Glutamatergic neuron (in vitro differentiated cells): ENCODE measurements at places on chromosomes 1 and 21. TPM values are rescaled to one million over a fixed set of nuclear protein-coding genes. Genes with fewer than 3 reads are reported as not detected.

The GNG4 gene
- 124 TPM for total RNA-seq

The ZNF697 gene
- 41.9 TPM for total RNA-seq

The CDK11B gene
- total RNA-seq = 32.7 TPM

The TMEM125 gene
- total RNA-seq = not detected

The BRINP2 gene
- 1.7 TPM for total RNA-seq

- H3K27ac ChIP-seq = no peak overlapping the region
- peaks cover 6% of the 10 kb centered on the region for H3K36me3 ChIP-seq
- H3K4me3 ChIP-seq = no peak overlapping the region
Measured at GRCh38 chr1:107865627-107866026, 99.4 kb downstream of the VAV3 start.

DNA sequence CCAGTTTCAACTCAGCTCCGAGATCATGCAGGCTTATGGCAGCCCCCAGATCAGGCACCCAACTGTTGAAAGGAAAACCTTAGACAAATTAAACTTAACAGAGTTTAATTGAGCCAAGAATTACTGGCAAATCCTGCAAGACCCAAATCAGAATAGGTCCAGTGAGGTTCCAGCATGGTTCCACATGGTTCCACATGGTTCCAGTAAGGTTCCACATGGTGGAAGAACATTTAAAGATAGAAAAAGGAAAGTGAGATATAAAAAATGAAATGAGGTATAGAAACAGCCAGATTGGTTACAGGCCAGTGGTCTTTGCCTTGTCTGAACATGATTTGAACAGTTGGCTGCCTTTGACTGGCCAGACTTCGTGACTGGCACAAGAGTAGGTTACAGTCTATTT lies 288.8 kb upstream of the LRRC7 start:
- no peak overlapping the region for H3K4me3 ChIP-seq
- DNase-seq = no peak
- H3K4me1 ChIP-seq = peaks cover 1% of the 10 kb centered on the region
- H3K27ac ChIP-seq = no peak overlapping the region
- no peaks in the 10 kb centered on the region for H3K27me3 ChIP-seq

- no peak overlapping the region for H3K4me3 ChIP-seq
- H3K27me3 ChIP-seq = peaks cover 1% of the 10 kb centered on the region
- H3K27ac ChIP-seq = no peak overlapping the region
- peaks cover 46% of the 10 kb centered on the region for H3K4me1 ChIP-seq
Measured at GRCh38 chr1:209109001-209109785, 474.3 kb upstream of the CAMK1G start.

DNA sequence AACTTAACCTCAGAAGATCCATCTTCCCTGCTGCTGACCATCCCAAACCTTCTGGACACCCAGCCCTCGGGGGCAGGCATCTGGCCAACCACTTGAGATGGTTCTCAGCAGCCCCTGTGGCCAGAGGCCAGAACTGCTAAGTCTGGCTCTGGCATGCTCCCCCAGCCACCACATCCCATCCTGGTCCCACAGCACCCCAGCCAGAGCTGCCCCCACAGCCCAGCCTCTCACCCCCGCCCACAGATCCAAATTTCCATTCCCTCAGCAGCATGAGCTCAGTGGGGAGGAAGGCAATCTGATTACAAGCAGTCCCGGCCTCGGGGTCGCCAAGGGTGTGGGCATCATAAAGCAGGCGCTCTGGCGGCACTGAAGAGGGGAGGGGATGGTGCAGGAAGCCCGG lies 45.6 kb downstream of the GLIS1 start:
- DNase-seq = no peak
- H3K27me3 ChIP-seq = peaks cover 14% of the 10 kb centered on the region
- H3K4me1 ChIP-seq = peaks cover 10% of the 10 kb centered on the region
- H3K4me3 ChIP-seq = no peak overlapping the region

DNA sequence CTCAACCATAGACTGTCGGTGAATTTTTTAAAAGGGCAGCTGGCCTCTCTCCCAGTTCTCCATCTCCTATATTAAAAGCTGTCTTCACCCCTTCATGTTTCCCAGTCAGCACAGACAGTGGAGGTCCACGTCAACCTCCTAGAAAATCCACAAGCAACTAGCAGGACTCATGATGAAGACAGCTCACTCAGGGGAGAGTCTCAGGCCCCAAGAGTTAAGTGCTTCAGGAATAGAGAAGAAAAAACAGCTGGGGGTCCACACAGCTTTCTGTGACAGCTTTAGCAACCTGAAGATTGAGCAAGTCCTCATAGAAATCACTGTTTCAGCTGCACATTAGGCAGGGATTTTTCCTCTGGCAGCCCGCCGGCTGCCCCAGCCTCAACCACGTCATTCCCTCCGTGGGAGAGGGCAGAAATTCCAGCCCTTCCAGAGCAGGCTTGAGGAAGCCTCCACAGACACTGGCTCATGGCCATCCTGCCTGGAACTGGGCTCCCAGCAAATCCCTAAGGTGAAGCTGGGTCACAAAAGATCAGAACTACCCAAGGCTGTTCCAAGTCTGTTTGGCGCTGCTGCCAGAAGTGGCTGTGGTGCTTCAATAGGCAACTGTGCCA lies 15.2 kb downstream of the GPR161 start:
- DNase-seq = no peak
- H3K27ac ChIP-seq = no peak overlapping the region
- peaks cover 17% of the 10 kb centered on the region for H3K36me3 ChIP-seq
- H3K4me1 ChIP-seq = peaks cover 5% of the 10 kb centered on the region
- H3K4me3 ChIP-seq = no peak overlapping the region

- H3K36me3 ChIP-seq = no peaks in the 10 kb centered on the region
- H3K4me1 ChIP-seq = peaks cover 35% of the 10 kb centered on the region
- H3K4me3 ChIP-seq = peak overlapping the region; percentile 28
- H3K27me3 ChIP-seq = peaks cover 10% of the 10 kb centered on the region
- no peak for DNase-seq
Measured at GRCh38 chr1:110464340-110464739, 13.4 kb downstream of the PROK1 start.
